ENCODE measurements at places on chromosomes 6 and 20.

GRCh38 chr20:47757145-47758035, 27.9 kb downstream of the SULF2 start:
- no peak for DNase-seq

DNA sequence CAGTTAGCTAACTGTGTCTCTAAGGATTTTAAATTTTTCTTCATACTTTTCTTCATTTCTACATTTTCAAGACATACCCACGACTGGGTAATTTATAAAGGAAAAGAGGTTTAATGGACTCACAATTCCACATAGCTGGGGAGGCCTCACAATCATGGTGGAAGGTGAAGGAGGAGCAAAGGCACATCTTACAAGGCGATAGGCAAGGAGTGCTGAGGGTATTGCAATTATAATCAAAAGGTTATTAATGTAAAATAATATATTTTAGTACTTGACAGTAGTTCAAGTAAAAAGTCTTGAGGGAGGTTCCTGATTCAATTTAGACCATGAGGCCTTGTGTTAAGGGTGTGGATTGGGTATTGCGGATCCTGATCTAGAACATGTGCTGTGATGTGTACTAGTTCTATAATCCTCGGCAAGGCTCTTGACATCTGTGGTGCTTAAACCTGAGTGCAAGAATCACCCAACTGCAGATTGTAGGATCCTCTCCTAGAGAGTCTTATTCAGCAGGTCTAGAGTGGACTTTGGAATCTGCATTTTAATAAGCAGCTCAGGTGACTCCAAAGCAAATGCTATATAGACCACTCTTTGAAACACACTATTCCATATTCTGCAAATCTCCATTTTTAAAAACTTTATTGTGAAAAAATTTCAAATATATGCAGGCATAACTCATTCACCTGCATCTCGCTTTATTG, 7.2 kb upstream of the ABCC10 start:
- no peak for DNase-seq

- DNase-seq, result no peak
Observed at GRCh38 chr6:56793938-56794337, 151.2 kb upstream of the DST start.

DNA sequence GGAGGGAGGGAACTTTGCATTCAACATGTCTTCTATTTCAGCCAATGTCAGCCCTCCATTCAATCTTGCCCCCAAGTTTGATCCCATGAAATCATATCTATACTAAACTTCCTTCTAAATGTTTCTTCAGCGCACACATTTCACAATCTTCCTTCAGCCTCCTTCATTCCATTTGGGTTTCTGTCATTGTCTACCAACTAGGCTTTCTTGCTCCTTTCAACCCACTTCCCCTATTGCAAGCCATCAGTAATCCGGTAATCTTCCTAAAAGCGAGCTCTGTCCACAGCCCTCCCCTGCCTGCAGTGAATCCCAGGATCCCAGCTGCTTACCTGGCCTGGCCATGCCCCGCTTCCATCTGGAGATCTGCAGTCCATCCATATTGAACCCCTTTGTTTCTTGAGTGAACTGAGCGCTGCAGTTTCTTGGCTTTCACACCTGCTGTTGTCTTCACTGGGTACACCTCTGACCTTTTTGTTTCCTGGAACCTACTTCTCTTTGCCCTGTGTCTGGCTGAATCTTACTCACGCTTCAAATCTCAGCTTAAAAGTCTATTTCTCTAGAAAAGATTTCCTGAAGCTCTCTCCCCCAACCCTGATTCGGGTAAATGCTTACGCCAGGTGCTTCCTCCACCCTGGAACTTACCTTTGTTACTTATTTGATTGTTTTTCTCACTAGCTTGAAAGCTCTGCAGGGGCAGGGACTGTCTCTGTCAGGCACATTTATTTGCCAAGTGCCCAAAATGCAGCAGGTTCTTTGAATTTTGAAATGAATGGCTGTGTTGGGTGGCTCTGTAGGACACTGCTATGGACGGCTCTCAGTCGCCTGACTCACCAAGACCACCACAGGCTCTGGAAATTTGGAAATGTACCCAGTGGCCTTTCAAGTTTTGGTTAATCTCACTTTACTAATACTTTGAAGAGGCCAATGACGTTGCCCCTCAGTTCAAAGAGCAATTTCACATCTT, 50.3 kb downstream of the ADTRP start:
- no peak for DNase-seq

DNA sequence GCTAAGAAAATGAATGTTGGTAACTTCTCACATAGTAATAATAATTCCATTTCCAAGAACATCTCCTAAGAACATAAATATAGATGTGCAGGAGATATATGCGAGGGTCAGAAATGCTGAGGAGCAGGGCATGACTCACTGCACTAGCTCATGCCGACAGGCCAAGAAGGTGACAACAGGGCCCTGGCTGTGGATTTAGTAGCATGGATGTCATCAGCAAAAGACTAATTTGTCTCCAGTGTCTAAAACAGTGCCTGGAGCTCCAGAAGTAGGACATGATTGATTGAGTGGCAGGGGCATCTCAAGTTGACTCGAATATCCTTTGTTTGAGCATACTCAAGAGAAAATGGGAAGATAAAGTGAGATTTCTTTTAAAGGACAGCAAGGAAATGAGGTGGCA, 207.0 kb upstream of the FOXA2 start:
- DNase-seq, result no peak

DNA sequence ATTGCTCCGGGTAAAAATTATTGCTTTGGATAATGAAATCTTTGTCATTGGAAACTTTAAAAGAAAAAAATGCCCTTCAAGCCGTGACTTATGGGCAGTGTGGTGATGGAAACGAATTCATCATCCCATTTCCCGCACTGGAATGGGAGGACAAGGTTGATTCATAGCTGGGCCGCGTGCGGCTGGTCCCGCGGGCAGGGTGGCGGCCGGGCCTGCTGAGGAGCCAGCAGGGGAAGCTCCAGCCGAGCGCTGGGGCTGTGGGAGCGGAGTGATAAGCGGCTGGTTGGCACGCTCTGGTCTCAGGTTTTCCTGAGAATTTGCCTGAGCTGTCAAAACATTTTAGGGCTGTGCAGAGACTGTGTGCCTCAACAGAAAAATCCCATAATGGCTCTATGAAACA, 351.7 kb downstream of the CDC5L start:
- no peak for DNase-seq

- DNase-seq, result no peak
Observed at GRCh38 chr6:15389765-15390723, 144.2 kb downstream of the JARID2 start.

Measured in stimulated activated CD4-positive, alpha-beta T cell treated with anti-CD3 and anti-CD28 coated beads, TNF-alpha, amount 100 ng/mL, for 1 hour (primary cell).